Stimulated activated CD8-positive, alpha-beta memory T cell treated with anti-CD3 and anti-CD28 coated beads, Interleukin-2, amount 100 ng/mL, for 1 hour (primary cell): ENCODE measurements at places on chromosomes 5 and 9.

- DNase-seq: no peak
Measured at GRCh38 chr9:91157883-91158282, 203.8 kb downstream of the AUH start.

- DNase-seq: no peak
Measured at GRCh38 chr5:17081142-17081541, 136.3 kb upstream of the BASP1 start.

DNA sequence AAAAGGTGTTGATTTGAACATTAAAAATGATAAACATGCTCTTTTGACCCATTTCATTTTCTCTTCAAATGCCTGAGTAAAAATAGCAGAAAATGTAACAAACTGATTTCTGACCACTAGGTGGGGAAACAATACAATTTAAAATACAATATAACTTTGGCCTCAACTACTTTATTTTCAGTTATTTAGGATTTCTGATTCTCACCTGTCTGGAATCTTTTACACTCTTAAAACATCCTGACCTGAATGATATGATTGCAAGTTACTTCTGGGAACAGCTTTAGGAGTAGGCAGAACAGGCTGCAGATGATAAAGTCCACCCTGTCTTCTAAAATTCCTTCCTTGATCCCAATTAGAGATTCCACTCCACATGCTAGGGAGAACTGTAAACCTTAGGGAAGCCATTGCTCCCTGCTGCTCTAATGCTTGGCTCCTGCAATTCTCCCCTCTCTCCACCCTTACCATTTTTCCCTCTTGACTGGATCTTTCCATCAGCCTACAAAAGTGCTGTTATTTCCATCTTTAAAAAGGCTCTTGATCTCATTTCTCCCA, 70.3 kb downstream of the FYB1 start:
- DNase-seq: no peak

- no peak for DNase-seq
Measured at GRCh38 chr5:176355400-176356178, 6.0 kb downstream of the KIAA1191 start.

DNA sequence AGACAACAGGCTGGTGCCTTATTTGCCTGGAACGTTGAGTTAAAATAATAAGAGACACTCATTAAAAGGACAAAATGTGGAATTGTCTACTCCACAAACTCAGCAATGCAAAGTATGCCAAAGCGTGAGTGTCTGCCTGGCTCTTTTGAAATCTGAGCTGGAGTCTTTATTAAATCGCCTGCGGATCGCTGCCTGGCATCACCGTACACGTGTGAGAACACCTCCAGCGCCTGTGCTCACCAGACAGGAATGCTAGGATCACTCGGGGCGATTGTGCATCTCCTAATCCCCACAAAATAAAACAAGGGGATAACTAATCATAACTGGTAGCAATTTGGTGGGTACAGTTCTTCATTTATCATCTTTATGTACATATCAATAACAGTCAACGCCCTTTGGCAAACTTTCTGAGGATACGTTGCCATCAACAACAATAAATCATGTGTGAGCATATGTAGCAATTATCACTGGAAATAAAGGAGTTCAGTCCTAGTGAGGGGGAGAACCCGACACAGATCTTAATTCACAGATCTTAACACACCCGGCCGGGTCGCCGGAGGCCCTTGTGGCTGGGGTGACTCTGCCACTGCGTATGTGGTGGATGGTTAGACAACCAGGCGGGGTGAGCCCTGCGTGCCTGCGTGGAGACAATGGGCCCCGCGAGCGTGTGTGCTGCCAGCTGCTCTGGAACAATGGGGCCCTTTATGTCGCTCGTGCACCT, 284.9 kb upstream of the IRX1 start:
- no peak for DNase-seq

DNA sequence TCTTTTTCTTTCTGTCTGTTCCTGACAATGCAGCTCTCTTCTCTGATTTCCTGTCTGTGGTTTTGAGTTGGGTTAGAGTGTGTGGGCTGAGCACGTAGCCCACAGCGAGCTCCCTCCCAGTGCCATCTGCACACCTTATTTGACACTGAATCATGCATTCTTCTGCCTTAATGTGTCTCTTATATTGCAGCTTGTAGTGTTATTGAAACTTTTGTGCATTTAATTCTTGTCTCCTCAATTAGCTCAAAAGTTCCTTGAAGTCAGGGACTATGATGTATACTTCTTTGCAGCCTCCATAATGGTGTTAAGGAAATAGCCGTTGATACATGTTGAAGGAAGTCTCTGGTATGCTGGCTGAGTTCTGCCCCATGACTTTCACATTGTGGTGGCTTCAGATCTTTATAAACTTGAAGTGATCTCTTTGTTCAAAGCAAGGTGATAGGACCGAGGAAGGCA, 576.2 kb upstream of the CLINT1 start:
- no peak for DNase-seq

DNA sequence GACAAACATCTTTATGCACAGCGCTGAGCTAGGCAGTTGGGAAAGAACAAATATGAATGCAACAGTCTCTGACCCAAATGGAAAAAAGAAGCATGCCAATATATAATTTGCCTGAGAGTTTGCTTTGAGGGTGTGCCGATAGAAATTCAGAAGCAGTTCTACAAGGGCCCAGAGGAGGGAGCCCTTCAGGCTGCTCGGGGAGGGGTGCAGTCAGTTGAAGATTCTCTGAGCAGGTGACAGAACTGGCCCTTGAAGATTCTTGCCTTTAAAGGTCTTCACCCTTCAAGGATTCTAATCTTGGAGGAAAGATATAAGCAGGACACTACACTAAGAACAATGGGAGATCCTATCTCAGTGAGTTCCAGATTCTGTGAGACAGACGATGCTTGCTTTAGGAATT, 3.7 kb upstream of the PAPPA start:
- DNase-seq: no peak

DNA sequence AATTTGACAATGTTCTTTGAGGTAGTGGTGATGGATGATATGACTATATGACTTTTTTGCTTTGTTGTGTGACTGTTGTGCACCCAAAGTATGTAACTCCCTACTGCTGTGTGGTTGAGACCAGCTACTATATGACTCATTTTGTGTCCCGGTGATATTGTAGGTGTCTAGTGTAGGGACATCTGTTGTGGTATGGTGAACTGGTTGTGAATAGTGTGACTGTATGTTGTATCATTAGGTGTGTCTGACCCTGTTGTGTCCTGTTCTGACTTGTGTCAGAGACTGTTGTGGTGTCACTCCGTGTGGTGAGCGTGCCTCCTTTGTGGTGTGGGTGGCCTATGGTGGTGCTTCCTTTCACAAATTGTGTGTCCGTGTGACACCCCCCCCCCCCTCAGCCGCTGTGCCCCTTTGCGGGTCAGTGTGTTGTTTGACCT, 11.2 kb upstream of the CXXC5 start:
- no peak for DNase-seq
